Right atrium auricular region (tissue), 2 donors: ENCODE measurements at places on chromosomes 7 and 10.

- DNase-seq: no peak
These were observed 64.6 kb downstream of the ZNF680 start for GRCh38 chr7:64498270-64498669.

GRCh38 chr10:127925471-127926207, 18.7 kb downstream of the PTPRE start:
- no peak for DNase-seq

DNA sequence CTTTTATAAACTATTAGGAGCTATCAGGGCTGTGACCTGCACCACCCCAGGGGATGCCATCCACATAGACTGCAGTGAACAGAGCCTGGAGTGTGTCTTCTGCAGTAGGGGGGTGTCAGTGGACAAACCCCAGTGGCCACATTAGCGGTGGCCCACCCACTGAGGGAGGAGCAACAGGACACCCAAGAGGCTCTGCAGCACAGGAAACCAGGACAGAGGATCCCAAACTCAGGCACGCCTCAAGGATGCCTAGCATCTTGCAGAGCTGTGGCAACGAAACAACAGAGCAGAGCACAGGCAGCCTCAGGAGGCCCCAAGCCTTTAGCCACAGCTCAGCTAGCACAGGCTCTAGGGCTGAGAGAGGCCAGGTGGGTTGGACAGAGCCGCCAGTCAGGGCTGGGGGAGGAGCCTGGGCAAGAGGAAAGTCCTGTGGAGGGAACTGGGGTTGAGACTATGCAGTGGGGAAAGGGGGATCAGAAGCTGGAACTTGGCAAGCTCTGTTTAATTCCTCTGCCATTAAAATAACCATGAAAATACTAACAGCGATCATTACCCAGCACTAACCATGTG, 53.8 kb downstream of the GRID1 start:
- no peak for DNase-seq

DNA sequence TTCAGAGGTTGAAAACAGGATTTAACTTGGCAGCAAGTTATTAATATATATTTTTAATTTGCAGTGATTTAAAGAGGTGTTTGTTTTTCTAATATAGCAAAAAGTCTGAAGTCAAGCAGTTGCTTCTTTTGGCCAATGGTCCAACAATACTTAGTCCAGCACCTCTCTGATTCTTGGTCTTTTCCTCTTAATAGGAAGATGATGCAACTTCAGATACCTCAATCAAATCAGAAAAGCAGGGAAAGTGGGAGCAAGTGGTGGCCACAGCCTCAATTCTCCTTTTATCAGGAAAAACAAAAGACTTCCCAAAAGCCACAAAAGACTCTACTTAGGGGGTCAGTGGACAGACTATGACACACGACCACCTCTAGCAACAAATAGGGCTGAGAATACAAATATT, 133.6 kb upstream of the LRGUK start:
- no peak for DNase-seq
